ENCODE measurements at places on chromosomes 1 and 21. TPM values are rescaled to one million over a fixed set of nuclear protein-coding genes. Genes with fewer than 3 reads are reported as not detected.

Gene RNASEL
- total RNA-seq = 16.4 TPM

Gene ZYG11A
- 0.09 TPM for total RNA-seq

Gene ARTN
- total RNA-seq = not detected

Gene PLPPR4
- 0.17 TPM for total RNA-seq

Gene SLC16A4
- total RNA-seq = 5.4 TPM

Gene MMP23B
- total RNA-seq = 1.4 TPM

Gene NID1
- total RNA-seq = 159 TPM

Gene SYNJ1
- total RNA-seq = 20.0 TPM

Gene AMY1A
- not detected for total RNA-seq

Gene ECM1
- total RNA-seq = 11.1 TPM

Gene SAMD11
- total RNA-seq = 37.0 TPM

Gene FABP3
- 19.4 TPM for total RNA-seq

Gene GNPAT
- 42.6 TPM for total RNA-seq

Gene ARHGAP30
- total RNA-seq = 145 TPM

Gene SMYD3
- 18.7 TPM for total RNA-seq

Gene SHCBP1L
- not detected for total RNA-seq

GRCh38 chr1:2452932-2453315 is 23.2 kb upstream of the PLCH2 start:
- H3K27me3 ChIP-seq = peaks cover 22% of the 10 kb centered on the region
- H3K36me3 ChIP-seq = no peaks in the 10 kb centered on the region
- no peak overlapping the region for H3K4me3 ChIP-seq
- H3K4me1 ChIP-seq = no peaks in the 10 kb centered on the region

- H3K4me3 ChIP-seq = no peak overlapping the region
- DNase-seq = no peak
- no peak overlapping the region for H3K27ac ChIP-seq
- no peaks in the 10 kb centered on the region for H3K36me3 ChIP-seq
- H3K4me1 ChIP-seq = peaks cover 7% of the 10 kb centered on the region
Measured at GRCh38 chr21:34619841-34620665, 5.1 kb upstream of the RCAN1 start.

DNA sequence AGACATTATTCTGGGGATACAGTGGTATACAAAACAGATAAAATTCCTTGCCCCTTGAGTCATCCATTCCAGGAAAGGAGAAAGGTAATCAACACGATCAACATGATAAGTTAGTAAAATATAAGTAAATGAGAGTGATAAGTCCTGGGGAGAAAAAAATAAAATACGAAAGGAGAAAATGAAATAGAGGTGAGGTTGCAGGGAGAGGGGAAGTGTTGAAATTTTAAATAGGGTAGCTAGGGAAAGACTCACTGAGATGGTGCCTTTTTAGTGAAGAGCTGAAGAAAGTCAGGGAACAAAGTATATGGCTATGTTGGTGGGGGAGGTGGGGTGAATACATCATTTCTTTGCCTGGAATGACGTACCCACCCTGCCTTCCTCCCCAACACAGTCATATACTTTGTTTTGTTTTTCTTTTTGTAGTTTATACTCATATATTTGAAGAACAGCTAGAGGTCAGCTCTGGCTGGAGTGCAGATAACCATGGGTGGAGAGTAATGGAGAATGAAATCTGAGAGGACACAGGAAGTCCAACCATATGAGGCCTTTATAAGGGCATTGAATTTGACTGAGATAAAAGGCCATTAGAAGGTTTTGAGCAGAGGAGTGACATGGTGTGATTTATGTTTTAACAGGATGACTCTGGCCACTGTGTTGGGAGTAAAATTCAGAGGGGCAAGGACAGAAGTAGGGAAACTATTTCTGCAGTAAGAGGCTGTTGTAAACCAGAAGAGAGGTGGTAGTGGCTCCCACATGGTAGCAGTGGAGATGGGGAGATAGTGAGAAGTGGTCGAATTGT is 54.8 kb downstream of the OSBPL9 start:
- no peak for DNase-seq
- no peaks in the 10 kb centered on the region for H3K4me1 ChIP-seq
- H3K27me3 ChIP-seq = no peaks in the 10 kb centered on the region
- no peak overlapping the region for H3K4me3 ChIP-seq
- H3K27ac ChIP-seq = no peak overlapping the region

GRCh38 chr1:55623311-55623710 is 408.1 kb upstream of the USP24 start:
- H3K27ac ChIP-seq = no peak overlapping the region
- H3K4me1 ChIP-seq = no peaks in the 10 kb centered on the region
- no peak for DNase-seq
- H3K27me3 ChIP-seq = no peaks in the 10 kb centered on the region

- DNase-seq = no peak
- no peaks in the 10 kb centered on the region for H3K27me3 ChIP-seq
- no peak overlapping the region for H3K4me3 ChIP-seq
- no peaks in the 10 kb centered on the region for H3K4me1 ChIP-seq
- H3K27ac ChIP-seq = no peak overlapping the region
Measured at GRCh38 chr1:77582905-77583304, 99.6 kb downstream of the ZZZ3 start.

GRCh38 chr1:191634801-191635508 is 523.3 kb upstream of the RGS18 start:
- H3K4me1 ChIP-seq = no peaks in the 10 kb centered on the region
- no peak overlapping the region for H3K27ac ChIP-seq
- no peaks in the 10 kb centered on the region for H3K27me3 ChIP-seq
- H3K36me3 ChIP-seq = no peaks in the 10 kb centered on the region

DNA sequence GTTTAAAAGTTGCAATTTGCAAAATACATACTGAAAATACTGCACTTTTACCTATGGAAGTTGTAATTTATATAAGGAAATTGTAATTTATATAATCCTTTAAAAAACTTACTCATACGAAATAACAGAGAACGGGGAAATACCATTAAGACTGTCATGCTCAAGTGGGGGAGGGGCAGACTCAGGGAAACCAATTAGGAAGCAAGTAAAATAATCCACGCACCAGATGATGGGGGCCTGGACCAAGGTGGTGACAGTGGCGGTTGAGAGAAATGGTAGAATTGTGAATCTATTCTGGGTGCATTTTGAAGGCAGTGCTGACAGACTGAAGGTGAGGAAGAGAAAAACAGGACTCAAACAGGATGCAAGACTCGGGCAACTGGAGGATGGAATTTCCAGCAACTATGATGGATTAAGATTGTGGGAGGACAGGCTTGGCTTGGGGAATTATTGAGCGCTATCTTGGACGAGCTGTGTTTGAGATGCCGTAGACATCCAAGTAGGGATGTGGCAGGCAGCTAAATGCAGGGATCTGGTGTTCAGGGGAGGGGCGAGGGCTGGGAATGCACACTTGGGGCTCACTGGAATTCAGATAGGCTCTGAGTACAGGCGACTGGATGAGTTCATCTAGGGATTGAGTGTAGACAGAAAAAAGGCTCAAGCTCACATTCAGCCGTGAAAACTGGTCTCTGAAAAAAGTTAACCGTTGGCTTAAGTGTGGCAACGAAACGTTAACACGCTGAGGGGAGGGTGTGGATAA is 977 bp downstream of the LCA5L start:
- no peaks in the 10 kb centered on the region for H3K36me3 ChIP-seq
- peak overlapping the region; percentile 92 for H3K27ac ChIP-seq
- peaks cover 4% of the 10 kb centered on the region for H3K27me3 ChIP-seq

DNA sequence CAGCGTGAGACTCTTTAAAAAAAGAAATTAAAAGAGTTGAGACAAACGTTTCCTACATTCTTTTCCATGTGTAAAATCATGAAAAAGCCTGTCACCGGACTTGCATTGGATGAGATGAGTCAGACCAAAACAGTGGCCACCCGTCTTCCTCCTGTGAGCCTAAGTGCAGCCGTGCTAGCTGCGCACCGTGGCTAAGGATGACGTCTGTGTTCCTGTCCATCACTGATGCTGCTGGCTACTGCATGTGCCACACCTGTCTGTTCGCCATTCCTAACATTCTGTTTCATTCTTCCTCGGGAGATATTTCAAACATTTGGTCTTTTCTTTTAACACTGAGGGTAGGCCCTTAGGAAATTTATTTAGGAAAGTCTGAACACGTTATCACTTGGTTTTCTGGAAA is 31.2 kb downstream of the IFNAR1 start:
- H3K27me3 ChIP-seq = no peaks in the 10 kb centered on the region
- H3K36me3 ChIP-seq = peaks cover 72% of the 10 kb centered on the region
- H3K4me1 ChIP-seq = peaks cover 19% of the 10 kb centered on the region
- no peak overlapping the region for H3K4me3 ChIP-seq
- no peak for DNase-seq

- no peaks in the 10 kb centered on the region for H3K36me3 ChIP-seq
- peaks cover 11% of the 10 kb centered on the region for H3K27me3 ChIP-seq
- DNase-seq = no peak
- no peak overlapping the region for H3K27ac ChIP-seq
- no peaks in the 10 kb centered on the region for H3K4me1 ChIP-seq
Measured at GRCh38 chr1:230713547-230713914, 391 bp downstream of the AGT start.

- H3K4me1 ChIP-seq = no peaks in the 10 kb centered on the region
- H3K27ac ChIP-seq = no peak overlapping the region
Measured at GRCh38 chr21:46394595-46395104, 64.0 kb upstream of the DIP2A start.

GRCh38 chr1:43786960-43787359 is 79.6 kb downstream of the ST3GAL3 start:
- DNase-seq = no peak
- no peak overlapping the region for H3K4me3 ChIP-seq
- no peaks in the 10 kb centered on the region for H3K4me1 ChIP-seq
- H3K27ac ChIP-seq = no peak overlapping the region

DNA sequence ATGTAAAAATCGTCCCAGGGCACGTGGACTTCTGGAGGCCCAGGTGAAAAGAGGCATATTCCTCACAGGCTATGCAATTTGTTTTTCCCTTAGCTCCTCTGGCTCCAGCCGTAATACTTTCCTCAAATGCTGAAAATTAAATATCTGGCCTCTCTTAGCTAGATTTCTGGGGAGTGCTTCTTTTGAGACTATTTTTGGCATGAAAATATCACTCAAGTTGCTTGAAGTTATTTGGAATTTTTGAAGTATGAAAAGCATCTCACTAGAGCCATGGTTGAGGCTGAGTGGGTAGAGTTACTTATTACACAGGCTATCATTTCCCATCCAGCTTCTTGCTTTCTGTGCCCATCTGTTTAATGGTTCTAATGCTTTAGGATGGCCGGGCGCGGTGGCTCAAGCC is 59.7 kb downstream of the MYOM3 start:
- DNase-seq = no peak
- no peak overlapping the region for H3K27ac ChIP-seq
- no peak overlapping the region for H3K4me3 ChIP-seq
- peaks cover 14% of the 10 kb centered on the region for H3K4me1 ChIP-seq
- no peaks in the 10 kb centered on the region for H3K27me3 ChIP-seq
- H3K36me3 ChIP-seq = no peaks in the 10 kb centered on the region

GRCh38 chr1:44625348-44625747 is 48.9 kb downstream of the TMEM53 start:
- no peak for DNase-seq
- H3K27ac ChIP-seq = no peak overlapping the region
- H3K4me3 ChIP-seq = no peak overlapping the region
- no peaks in the 10 kb centered on the region for H3K27me3 ChIP-seq
- no peaks in the 10 kb centered on the region for H3K36me3 ChIP-seq
- H3K4me1 ChIP-seq = no peaks in the 10 kb centered on the region

DNA sequence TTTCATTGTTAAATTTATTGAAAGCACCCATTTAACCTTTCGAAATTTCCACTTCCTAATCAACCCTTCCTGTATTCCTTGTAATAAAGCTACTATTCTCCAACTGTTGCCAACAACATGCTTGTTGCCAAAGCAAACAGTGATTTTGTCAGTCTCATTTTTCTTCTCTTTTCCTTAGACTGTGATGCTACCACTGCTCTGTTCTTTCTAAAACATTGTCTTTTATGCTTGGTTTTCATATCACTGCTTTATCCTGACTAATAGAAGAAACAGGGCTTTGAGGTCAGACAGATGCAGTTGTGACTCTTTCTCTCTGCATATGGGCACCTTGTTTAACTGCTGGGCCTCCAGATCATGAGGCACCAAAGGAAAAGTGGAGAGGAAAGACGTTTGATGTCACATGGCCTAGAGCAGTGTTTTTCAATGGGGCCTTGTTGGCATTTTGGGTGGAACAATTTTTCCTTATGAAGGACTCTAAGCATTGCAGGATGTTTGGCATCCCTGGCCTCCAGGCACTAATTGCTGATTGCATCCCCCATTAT is 56.1 kb downstream of the HMCN1 start:
- H3K27me3 ChIP-seq = no peaks in the 10 kb centered on the region
- H3K4me3 ChIP-seq = no peak overlapping the region
- no peak overlapping the region for H3K27ac ChIP-seq
- peaks cover 4% of the 10 kb centered on the region for H3K4me1 ChIP-seq

DNA sequence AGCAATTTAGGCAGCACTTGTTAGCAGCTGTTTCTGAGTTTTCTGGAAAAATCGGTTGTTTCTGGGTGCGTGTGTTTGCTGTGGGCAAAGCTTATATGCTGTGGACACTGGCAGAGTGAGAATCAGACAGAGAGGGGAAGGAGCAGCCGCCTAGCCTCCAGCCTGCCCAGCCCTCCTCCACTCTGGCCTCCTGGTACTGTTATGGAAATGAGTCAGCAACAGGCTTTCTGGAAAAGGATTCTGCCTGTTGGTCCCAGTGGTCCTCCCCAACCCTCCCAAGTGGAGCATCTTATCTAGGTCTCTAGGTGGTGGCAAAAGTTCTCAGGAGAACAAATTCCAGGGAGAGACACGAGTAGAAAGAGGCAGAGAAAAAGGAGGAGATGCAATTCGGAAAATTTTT is 42.2 kb upstream of the GOLT1A start:
- no peaks in the 10 kb centered on the region for H3K4me1 ChIP-seq
- no peak for DNase-seq
- no peak overlapping the region for H3K4me3 ChIP-seq
- no peak overlapping the region for H3K27ac ChIP-seq
- H3K36me3 ChIP-seq = no peaks in the 10 kb centered on the region

- H3K36me3 ChIP-seq = no peaks in the 10 kb centered on the region
- H3K27me3 ChIP-seq = no peaks in the 10 kb centered on the region
- no peak overlapping the region for H3K27ac ChIP-seq
- no peaks in the 10 kb centered on the region for H3K4me1 ChIP-seq
Measured at GRCh38 chr1:245019910-245020486, 134.8 kb upstream of the KIF26B start.

- DNase-seq = no peak
- H3K36me3 ChIP-seq = no peaks in the 10 kb centered on the region
- H3K4me3 ChIP-seq = no peak overlapping the region
- no peak overlapping the region for H3K27ac ChIP-seq
- H3K4me1 ChIP-seq = no peaks in the 10 kb centered on the region
- H3K27me3 ChIP-seq = no peaks in the 10 kb centered on the region
Measured at GRCh38 chr1:94658221-94658620, 116.7 kb upstream of the F3 start.

Measured in spleen (tissue), 13 donors.